AG04449 (cell line): ENCODE measurements at places on chromosomes 3 and 15.

DNA sequence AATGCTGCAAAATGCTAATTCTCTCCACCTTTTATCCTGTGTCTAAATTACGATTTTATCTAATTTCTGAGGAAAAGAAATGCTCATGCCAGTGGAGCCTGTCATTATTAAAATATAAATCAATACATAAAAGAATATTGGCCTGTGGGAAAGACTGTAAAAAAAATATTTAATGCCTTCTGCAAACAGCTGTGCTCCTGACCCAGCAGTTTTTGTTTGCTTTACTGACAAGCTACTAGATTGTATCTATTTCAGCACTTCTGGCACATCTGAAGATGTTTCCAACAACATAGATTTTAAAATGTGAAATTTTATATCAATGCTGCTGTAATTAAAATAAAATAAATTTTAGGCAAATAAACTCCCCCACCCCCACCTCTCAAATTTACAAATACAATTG lies 493.6 kb upstream of the AGTR1 start:
- no peak for DNase-seq

- DNase-seq, result no peak
Observed at GRCh38 chr15:62901909-62902546, 140.5 kb upstream of the TPM1 start.

DNA sequence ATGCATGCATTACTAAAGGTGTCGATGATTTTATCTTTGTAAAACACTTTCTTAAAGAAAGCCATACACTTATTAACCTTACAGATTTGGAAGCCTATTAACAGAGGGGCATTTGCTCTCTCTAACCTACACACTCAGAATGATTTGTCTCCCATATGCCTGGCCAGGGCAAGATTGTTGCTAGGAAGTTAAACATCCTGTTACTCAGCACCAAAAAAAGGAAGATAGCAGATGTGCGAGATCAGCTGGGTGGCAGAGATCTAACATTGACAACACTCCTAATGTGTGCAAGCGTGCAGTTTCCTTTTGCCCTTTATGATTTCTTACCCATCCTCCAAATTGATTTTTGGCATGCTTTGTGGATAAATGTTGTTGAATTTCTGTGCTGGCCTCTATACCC lies 73.9 kb upstream of the TMEM108 start:
- DNase-seq, result no peak

- DNase-seq, result no peak
Observed at GRCh38 chr3:179760944-179761343, 108.1 kb downstream of the USP13 start.

- DNase-seq, result no peak
Observed at GRCh38 chr15:66030650-66031049, 161.4 kb downstream of the RAB11A start.

- DNase-seq, result no peak
Observed at GRCh38 chr15:35928847-35929246, 382.9 kb upstream of the DPH6 start.

- DNase-seq, result no peak
Observed at GRCh38 chr3:20186600-20187004, 596 bp upstream of the SGO1 start.

- no peak for DNase-seq
Observed at GRCh38 chr3:53700441-53700840, 145.8 kb downstream of the CHDH start.

- DNase-seq, result no peak
Observed at GRCh38 chr3:108528459-108529252, 18.3 kb upstream of the MYH15 start.

- DNase-seq, result no peak
Observed at GRCh38 chr3:194101592-194102432, 34.1 kb upstream of the HES1 start.

DNA sequence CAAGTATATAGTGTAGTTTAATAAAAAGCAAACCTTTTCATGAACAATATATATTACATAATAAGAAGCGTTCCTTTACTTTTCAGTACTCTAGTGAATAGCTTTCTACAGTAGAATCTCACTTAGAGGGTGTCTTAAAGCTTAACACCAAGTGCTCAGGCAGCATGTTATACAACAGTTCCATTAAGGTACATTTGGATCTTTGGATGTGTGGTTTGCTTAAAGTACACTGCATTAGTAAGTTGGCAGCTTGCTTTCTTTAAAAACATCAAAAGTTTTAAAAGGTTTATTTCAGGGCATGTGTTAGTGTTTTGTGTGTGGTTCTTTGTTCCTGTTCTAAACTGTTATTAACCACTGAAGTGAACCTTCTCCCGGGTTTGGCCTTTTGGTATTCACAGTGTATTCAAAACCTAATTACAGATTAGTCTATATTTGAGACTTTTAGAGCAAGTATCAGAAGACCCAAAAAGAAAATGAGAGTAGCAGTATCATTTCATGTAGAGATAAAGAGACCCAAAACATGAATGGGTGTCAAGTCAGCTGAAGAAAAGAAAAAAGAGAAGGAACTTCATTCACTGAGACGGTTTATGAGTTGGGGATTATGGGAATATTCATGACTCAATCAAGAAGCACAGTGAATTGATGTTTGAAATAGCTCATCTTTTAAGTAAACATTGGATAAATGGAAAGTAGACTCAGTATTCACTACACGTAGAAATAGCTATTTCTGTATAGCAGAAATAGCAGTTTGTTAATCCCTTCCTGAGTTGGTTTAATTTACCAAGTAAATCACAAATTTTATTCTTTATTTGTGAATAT lies 93.9 kb downstream of the OPA1 start:
- DNase-seq, result no peak

DNA sequence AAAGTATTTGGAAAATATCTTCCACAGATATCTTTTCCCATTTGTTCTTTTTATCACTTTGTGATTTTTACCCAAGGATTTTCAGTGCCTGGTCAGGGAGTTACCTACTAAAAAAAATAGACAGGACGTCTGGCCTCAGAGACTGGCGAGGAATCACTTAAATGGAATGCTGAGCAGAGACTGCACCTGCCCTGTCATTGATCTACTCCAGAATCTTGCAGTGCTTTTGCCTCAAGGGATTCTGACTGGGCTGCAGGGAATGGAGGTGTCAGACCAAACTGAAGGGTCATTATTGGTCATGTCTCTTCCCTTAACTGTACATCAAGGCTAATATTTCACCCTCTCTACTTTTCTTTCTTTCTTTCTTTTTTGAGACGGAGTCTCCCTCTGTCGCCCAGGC lies 12.1 kb upstream of the RYR3 start:
- no peak for DNase-seq

GRCh38 chr3:127450331-127450730 lies 140.2 kb downstream of the TPRA1 start:
- no peak for DNase-seq

- DNase-seq, result no peak
Observed at GRCh38 chr15:66658855-66659254, 43.2 kb upstream of the SMAD6 start.

DNA sequence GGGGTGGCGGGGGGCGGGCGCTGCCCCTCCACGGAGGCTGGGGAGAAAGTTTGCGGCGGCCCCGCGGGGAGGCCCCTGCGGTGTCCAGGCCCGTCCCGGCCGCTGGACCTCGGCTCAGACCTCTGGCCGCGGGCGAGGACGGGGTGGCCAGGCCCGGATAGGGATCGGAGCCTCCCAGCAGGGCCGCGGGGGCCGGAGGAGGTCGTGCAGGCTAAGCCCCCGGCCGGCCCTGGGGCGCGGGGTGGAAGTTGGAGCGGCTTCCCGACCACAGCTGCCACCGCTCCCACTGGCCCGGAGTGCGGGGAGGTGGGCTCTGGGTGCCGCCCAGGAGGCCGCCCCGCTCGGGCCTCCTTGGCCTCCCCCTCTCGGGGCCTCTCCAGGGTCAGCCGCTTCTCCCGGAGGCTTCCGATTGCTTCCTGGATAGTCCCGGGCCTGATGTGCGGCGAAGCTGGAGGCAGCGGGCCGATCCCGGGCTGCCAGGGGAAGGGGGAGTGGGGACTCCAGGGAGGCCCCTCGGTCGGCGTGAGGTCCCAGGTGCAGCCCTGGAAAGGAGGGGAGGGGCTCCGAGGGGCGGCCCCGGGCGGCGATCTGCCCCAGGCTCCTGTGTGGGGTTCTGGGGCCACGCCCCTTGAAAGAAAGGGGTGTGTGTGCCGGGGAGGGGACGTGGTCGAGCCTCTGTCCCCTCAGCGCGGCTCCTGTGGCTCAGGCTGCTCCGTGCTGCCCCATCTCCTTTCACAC lies 907 bp downstream of the PLXNA1 start:
- no peak for DNase-seq

GRCh38 chr3:67654099-67654843 lies at the start of gene SUCLG2:
Gene SUCLG2 (minus strand): TSS chr3:67654612. CDS start chr3:67654586, 26 bp downstream.
- no peak for DNase-seq

- peak; percentile 68 for DNase-seq
Observed at GRCh38 chr3:78255403-78255802, 1215.5 kb downstream of the ROBO2 start.

DNA sequence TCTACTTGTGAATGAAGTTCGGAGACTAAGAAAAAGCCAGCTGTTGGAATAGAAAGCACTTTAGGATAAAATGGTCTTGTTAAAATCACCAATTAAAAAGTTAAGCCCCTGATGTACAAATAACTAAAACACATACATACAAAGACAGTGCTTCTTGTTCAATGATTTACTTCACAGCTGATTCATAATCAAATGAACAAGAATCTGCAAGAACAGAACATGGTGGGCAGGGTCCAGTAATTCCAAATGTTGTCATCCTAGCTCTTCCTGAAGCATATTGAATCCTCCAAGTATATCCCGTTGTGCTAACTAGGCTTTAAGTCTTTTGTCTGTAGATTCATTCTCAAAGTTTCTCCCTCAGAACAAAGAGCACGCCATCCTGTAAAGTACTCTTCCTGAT lies 24.5 kb downstream of the NIT2 start:
- DNase-seq, result no peak
